NCI-H748 treated with DMSO at 0.1 percent for 48 hours (cell line): ENCODE measurements at places on chromosomes 12 and 14.

GRCh38 chr14:74394549-74394948, 31.5 kb downstream of the SYNDIG1L start:
- no peak for DNase-seq

GRCh38 chr12:109553483-109553882, 19.8 kb downstream of the MMAB start:
- DNase-seq, result no peak

DNA sequence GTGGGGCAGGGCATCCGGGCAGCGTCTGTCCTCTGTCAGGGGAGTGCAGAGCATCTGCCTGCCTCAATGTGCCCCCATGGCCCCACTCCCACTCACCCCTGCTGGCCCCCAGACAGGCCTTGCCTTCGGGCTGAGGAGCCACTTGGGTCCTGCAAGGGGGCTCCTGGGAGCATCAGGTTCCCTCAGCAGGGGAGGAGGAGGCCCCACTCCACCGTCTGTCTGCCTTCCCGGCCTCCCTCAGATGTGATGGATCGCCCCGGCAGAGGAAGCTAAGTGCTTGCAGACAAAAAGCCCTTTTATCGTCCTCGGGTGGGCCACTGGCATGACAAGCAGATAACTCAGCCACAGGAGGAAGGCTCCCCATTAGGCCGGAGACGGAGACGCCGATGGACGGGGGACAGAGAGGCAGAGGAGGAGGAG, 35.1 kb downstream of the NCOR2 start:
- no peak for DNase-seq

DNA sequence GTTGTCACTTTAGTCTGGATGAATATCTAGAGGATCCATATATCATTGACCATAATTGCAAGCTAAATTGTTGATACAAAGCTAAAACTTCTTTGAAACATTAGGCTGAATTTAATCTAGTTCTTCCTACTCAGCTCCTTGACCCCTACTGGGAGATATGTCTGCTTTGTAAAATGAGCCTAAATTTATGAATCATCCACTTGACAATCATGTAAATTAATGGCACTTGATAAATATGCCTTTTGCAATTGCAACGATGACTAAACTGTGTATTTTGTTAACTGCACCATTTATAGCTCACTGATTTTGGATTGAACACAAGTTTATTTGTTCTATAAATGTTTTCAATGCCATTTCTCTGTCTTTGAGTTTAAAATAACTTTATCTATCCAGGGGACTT, 1616.5 kb upstream of the FLRT2 start:
- DNase-seq, result no peak

- DNase-seq, result no peak
Observed at GRCh38 chr12:80064951-80065350, 34.4 kb upstream of the OTOGL start.
